ENCODE measurements at places on chromosomes 12 and 14.
A peak's percentile ranks its signal among the peaks of the same experiment; 100 is the strongest.

DNA sequence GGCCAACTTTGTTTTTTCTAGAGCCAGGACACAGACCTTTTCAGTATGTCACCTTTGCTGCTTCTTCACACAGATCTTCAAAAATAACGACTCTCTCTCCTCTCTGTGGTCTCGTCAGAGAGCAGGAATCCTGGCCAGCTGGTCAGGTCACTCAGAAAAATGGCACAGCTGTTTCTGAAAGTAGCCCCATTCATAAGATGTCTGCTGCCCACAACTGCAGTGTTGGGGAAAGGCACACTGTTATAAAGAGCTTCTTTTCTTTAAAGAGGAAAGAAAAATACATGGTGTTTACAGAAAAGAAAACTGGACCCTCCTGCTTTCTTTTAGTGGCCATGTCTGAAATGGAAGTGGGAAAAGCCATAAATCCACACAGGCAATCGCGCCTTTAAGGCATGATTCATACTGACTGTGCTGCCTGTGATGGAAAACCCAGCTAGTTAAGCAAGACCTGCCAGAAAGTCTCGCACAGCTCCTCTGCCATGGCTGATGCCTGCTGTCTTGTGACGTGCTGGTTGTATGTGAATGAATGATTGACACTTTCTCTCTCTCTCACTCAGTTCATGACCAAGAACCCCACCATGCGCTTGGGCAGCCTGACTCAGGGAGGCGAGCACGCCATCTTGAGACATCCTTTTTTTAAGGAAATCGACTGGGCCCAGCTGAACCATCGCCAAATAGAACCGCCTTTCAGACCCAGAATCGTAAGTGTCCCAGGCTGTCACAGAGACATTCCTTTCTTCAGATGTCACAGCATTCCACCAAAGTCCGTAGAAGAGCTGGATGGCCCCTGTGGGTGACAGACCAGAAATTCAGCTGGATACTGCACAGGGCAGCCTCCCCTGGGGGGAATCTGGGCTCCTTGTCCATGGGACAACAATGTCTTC lies 147.9 kb upstream of the HIF1A start:
- DNase-seq, result no peak

- no peak for DNase-seq
Measured at GRCh38 chr12:31220633-31221550, 105.1 kb downstream of the SINHCAF start.

GRCh38 chr12:6278439-6279255 lies 31.8 kb upstream of the PLEKHG6 start:
- DNase-seq, result peak; percentile 89

GRCh38 chr14:37247791-37248461 lies 50.2 kb downstream of the MIPOL1 start:
- no peak for DNase-seq

GRCh38 chr12:78185109-78185508 lies 354.4 kb downstream of the NAV3 start:
- no peak for DNase-seq

GRCh38 chr12:116381744-116382685 lies 104.5 kb upstream of the MED13L start:
- DNase-seq, result no peak

DNA sequence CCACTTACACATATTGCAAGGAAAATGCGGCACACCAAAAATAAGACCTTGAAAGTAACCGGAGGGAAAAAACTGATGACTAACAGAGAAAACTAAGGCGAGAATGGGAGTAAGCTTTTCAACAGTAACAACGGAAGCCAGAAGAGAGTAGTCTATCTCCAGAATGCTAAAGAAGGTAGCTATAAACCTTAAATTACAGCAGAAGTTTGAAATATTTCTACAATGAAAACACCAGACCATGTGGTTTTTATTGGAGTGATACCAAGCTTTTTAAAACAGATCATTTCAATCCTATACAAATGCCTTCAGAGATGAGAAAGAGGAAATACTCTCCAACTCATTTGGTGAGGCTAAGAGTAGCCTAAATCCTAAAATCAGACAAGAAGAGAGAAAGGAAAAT lies 209.5 kb downstream of the ANO6 start:
- DNase-seq, result no peak

GRCh38 chr12:4535092-4535491 lies 3.6 kb upstream of the RAD51AP1 start:
- no peak for DNase-seq

DNA sequence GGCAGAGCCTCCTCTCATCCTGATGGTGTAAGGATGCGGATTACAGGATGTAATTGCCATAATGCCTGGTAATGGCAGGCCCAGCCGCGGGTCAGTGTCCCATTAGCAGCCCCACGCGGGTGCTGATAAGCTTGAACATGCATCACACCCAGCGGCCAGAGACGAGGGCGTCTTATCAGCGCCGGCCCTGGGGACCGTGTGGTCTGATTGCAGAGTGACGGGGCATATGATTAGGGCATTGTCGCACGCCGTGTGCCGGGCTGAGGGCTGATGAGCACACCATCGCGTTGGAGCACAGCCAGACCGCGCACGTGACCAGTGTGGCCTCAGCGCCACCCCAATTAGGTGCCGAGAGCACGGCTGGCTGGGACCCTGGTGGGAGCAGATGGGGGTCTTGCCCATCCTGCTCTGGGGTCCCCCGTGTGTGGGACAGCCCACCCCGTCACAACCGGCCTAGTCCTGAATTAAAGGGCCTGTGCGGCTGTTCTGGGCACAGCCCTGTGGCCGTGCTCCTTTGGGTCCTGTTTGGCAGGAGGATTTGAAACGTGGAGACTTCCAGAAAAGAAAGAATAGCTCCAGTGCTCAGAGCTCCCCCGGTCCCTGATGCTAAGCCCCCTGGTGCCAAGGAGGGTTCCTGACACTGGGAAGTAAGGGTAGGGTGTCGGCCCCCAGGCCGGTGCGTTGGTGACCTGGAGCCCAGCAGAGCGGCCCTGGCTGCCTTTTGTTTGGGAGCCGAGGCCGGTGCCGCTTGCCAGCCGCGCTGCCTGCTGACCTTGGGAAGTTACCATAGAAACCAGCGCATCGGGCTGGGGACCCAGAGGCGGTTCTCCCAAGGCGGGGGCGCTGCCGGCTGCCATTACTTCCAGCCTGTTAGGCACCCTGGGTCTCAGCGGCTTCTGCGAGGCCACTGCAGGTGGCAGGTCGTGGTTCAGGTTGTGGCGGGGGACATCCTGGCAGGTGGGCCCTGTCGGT lies 20.7 kb downstream of the KIF26A start:
- no peak for DNase-seq

GRCh38 chr12:25792031-25792430 lies 166.5 kb upstream of the RASSF8 start:
- no peak for DNase-seq

DNA sequence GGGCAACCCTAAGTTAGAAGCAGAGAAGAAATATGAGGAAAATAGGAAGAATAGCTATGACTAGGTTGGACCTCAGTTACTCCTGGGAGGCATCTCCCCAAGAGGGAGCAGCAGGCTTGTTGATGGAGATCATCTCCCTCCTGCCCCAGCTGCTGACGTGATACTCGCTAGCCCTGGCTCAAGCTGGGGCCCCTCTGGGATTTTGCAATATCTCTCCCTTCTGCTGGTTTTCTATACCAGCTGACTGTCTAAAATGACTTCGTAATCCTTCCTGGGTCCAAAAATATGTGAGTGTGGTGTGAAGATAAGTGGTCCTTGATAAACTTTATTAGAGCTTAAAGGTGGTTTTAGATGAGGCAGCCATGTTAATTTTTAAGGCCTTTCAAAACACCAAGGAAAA lies 4.5 kb upstream of the HECTD4 start:
- DNase-seq, result no peak

DNA sequence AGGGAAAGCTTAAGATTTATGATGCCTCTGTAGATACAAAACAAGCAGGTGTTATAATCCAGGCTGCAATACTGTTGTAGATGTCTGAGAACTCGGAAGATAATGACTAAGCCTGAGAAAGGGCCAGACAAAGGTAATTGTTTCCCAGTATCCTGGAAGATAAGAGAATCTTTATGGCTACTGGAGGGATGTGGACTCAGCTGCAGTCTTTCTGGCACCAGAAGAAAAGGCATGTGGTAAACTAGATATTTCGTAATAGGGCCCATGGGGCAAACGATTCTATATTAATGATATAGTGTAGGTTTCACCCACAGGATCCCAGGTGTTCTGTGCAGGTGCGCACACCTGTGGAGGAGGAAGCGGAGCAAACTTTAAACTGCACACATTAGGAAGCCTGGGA lies 9.2 kb upstream of the APOLD1 start:
- no peak for DNase-seq

DNA sequence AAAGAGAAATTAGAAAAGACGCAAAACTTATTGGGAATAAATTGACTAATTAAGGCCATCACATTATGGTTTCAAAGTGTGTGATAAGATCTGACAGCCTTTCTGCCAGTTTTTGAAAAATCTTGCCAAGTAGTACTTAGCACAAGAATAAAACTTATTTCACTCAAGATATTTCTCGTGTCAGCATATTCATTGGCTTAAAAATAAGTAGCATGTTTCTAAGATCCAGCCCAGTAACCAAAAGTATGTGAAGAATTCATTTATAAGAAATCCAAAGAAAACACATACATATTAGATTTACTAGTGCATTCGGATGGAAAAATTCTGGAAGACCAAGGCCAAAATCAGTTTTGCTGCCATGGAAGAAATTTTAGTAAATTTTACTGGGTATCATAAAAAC lies 1135.0 kb downstream of the GALC start:
- no peak for DNase-seq

DNA sequence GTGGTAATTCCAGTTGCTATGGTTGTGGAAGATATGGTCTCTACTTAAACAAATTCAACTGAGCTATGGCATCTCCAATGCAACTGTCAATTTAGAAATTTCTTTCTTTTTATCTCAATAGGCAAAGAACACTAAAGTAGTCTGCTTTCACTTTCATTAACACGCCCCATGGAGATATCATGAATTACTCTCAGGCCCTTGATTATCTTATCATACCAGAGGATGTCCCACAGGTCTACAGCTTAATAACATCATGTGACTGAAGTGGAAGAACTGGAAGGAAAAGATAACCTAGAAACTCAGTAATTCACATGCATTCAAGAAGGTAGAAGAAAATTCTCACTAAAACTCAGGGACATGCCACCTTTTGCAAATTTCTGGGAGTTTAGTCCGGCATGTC lies 114.3 kb downstream of the FLRT2 start:
- DNase-seq, result no peak

DNA sequence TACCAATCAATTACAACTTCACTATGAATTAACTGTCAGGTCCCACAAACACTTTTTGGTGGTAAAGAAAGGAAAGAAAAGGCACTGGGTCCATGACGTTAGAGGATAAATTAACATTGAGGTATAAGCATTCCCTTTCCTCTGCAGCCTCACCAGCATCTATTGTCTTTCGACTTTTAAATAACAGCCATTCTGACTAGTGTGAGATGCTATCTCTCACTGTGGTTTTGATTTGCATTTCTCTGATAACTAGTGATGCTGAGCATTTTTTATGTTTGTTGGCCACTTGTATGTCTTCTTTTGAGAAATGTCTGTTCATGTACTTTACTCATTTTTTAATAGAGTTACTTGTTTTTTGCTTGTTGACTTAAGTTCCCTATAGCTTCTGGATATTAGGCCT lies 9.4 kb downstream of the ANKS1B start:
- no peak for DNase-seq

DNA sequence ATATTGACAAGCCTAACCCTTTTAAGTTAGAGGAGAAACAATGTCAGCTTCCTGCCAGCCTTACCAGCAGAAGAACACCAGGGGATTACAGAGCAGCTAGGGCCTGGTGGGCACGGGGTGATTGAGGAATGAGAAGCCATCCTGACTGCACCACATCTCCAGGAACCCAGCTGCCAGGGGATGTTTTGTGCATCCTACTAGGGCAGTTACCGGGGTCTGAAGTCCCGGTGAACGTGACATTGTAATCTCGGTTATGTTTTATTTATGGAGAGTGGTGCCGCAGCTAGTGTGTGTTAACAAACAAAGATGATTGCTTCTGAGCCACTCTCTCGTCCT lies 115.9 kb downstream of the BCL11B start:
- no peak for DNase-seq

DNA sequence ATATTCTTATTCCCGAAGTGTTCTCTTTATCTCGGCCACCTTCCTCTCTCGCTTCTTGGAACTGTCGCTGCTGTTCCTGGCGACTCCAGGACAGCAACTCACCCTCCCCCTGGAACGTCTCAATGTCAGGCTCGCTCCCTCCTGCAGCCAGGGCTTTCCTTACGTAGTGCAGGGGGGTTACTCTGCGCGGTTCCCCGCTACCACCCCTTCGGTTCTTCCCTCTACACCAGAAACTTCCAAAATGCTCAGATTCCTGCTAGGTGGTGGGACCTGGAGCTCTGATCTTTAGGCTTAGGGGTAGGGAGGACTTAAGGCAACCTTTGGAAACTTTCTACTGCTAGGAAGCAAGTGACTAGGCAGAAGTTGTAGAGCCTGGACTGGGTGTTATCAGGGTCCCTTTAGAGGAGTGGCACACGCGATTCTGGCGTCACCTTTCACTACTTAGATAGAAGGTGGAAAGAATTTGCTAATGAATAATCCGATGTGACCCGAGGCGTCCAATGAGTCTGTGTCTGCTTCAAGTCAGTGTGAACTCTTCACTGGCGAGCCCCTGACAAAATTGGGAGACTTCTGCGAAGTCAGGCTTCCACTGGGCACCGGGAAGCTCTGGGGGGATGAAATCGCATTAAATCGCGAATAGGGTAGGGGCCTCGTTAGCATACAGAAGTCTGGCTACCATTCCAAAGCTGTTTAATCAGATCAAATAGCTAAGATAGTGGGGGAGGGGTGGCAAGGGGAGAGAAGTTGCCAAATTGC lies 900 bp upstream of the DPF3 start:
- DNase-seq, result peak; percentile 17

- DNase-seq, result peak; percentile 42
Measured at GRCh38 chr12:2291182-2291832, 238.5 kb downstream of the CACNA1C start.

DNA sequence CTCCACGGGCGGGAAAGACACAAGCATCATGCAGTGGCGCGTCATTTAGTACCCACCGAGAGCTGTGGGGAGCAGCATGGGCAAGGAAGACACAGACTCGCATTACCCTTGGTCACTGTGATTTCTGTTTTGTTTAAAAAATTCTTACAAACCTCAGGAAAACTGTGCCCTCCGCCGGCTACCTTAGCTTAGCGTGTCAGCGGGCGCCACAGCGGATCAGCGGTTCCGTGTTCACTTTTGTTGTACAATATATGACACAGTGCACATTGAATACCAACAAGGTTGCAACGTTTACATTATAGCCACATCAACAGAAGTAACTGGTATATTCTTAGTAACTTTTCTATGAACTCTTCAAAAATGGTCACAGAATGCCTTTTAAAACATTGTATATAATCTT lies 125.2 kb upstream of the EVL start:
- DNase-seq, result no peak

All from stimulated activated CD4-positive, alpha-beta T cell treated with anti-CD3 and anti-CD28 coated beads, Interleukin-15, amount 100 ng/mL, for 24 hours (primary cell).